ENCODE measurements at places on chromosomes 2 and 18.

DNA sequence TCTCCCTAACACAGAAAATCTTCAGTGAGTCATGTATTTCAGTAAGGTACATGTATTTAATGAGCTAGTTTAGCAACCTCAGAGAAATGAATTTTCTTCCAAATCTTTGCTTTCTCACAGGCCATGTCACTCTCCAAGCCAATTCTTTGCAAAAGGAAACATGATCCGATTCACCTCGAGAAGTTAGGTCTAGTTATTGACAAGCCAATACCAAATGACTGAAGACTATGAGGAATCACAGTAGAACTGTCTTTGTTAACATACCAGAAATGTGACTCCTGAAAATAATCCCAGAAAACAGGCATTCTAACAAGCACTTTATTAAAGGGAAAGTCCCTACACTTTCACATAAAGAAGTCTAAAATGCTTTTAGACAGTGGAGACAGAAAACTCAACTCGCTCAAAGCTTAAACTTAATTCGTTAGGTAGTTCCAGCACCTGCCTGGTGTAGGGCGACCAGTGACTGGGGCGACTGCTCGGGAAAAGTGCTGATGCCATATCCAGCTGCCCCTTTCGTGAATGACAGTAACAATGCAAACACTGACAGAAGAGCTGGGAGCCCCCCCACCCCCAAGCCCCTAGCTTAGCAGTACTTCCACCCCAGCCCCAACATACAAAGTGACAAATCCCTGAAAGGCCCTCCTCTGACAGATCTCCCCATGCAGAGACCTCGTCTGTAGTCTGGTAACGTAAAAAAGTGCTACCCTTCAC is 1.8 kb downstream of the MEMO1 start:
- DNase-seq: no peak

- DNase-seq: no peak
These were observed 283.5 kb downstream of the DSEL start for GRCh38 chr18:67232991-67233390.

DNA sequence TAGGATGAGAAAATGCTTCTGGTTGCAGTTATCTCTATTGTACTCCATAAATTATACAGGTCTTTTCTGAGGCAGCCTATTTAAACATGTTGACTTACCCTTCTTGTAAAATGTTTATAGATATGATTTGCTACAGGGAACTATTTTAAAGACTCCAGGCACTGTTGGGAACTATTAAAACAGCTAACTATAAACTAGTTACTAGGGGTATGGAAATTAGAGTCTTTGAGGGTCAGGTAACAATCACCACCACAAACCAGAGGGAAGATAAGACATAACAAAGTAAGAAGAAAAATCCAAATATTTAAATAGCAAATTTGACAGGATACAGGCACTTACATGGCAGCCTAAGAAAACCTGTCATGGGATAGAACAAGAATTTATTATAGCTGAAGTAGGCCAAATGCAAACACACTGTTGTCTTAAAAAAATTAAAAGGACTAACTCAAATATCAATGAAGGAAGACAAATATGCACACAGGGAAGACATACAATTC is 251.0 kb upstream of the CWC22 start:
- DNase-seq: no peak

DNA sequence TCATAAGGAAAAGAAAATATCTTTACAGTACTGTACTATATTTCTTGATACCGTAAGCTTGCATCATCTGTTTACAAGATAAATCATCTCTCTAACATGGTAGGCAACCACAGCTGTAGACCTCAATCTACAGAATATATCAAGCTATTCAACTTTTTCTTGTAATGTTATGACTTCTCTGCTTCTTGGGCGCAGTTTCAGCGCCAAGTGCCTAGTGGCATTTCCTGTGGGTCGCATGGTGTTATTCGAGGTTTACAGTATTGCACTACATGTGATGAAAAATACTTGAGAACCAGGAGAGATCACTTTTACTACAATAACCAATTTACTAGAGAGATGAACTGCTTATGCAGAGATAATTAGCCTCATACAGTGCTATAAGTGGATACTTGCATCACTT is 34.0 kb upstream of the SESTD1 start:
- DNase-seq: no peak

DNA sequence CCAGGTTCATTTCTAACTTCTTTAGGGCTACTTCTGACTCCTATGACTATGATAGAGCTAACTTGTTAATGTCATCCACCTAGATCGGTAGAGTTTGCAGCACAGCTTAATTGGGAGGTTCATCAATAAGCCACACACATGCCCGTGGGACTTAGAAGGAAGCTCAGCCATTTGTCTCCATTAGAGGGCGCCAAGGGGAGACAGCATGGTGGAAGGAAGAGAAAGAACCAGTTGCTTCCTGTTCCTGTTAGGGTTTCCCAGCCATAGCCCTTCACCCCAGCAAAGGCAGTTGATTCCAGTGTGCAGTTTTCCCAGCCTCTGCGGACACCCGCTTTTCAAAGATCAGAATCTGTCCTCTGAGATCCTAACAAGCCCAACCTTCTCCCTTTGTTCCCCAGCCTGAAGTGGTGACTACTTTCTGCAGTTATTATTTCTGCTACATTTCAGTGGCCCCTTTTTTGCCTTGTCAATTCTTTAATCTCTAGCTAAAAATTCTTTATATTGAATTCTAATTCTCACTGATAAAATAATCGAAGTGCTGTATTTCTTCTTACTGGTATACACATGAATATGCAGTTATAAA is 30.3 kb downstream of the MAIP1 start:
- no peak for DNase-seq

- DNase-seq: no peak
These were observed 40.6 kb downstream of the CFAP210 start for GRCh38 chr2:169653636-169654035.

GRCh38 chr18:55509631-55510324 is 78.2 kb downstream of the TCF4 start:
- no peak for DNase-seq

GRCh38 chr18:32730620-32731091 is 42.2 kb downstream of the KLHL14 start:
- no peak for DNase-seq

DNA sequence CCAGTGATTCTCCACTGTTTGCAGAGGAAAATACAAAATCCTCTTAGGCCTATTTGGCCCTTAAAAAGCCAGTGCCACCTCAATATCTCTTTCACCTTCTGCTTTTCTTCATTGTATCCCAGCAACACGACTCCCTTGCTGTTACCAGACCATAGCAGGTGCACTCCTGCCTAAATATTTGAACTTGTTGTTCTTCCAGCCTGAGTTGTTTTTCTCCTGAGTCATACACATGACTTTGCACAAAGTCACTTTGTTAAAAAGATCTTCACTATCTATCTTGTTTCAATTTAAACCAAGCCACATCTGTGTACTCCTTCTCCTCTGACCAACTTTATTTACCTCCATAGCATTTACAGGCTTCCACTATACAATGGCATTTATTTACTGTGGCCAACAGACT is 103.6 kb downstream of the LRRTM4 start:
- no peak for DNase-seq

DNA sequence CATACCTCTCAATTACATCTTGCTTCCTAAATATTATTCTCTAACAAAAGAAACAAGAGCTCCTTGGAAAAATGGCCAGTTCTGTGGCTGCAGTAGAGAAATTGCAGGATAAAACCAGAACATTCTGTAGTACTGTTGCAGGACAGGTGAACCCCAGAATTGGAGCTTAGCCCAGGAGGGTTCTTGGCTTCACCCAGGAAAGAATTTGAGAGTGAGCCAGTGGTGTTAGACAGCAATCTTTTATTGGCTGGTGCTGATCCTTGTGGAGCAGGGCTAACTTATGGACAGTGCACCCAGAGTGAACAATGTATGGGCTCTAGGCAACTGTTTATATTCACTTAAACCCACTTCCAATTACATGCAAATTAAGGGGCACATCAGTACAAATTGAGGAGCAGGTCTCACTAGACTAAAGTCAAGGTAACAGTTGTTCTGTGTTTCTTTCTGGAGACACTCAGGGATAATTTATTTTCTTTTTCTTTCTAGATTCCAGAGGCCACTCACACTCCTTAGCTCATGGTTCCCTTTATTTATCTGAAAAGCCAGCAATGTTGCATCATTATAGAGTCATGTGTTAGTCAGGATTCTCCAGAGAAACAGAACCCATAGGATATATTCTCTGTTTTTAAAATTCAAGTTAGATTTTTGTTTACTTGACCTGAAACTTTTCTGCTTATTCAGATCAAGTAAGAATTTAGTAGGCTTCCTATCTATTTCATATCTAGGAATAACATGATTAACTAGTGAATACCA is 348.1 kb downstream of the CCDC85A start:
- no peak for DNase-seq

DNA sequence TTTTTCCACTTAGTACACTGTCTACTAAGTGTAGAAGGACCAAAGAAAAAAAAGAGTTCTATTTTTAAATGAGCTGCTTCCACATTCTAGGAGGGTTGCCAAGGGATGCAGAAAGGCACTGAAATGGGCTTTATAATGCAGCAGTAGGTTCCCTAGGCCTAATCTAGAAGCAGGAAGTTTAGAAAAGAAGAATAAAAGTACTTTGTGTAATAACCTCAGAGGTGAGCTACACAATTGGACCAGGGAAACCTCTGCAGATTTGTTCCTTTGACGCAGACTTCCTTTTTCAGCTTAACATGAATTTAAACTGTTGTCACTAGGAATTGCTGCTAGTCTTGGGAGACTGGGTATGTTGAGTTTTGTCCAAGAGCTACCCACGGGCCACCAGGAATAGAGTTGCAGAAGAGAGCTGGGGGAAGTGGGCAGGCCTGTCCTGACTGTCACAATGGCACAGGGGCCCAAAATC is 34.6 kb upstream of the RAB1A start:
- no peak for DNase-seq

DNA sequence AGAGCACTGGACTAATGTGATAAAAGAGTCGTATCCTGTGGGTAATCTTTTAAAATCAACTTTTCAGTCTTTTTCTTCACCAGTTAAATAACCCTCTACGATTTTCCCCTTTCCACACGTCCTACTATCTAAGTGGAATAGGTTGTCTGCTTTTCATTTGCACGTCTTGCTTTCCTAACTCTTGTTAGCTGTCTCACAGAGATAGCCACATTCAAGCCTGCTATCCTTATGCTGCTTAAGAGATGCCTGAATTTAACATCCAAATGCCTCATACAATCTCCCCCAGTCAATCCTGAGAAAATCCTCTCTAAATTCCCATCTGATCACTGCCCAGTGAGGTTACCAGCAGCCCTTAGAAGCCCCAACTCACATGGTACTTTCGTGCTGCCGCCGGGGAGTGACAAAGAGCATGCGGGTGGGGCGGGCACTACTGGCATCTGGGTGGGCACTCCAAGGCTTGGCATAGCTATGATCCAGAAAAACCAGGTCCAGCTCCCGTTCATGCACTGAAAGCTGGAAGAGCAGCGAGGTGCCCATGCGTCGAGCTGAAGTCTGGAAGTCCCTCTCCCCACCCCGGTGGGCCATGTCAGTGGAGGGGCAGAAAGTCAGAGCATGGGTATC is 1.5 kb downstream of the KANSL3 start:
- DNase-seq: no peak

- no peak for DNase-seq
These were observed 2.1 kb downstream of the ASTL start for GRCh38 chr2:96136129-96136720.

DNA sequence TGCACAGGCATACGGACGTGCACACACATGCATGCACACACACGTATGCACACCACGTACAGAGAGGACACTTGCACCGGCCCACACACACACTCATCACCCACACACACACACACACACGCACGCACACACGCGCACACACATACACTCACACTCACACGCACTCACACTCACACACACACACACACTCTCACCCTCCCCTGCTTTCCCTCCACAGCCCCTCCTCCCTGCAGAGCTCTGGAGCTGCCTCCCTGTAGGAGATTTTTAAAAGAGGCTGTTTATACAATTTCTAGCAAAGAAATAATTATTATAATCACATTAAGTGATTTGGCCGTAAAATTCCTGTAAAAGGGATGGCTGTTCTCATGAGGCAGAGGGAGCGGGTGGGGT is 36.5 kb upstream of the SNED1 start:
- no peak for DNase-seq

- no peak for DNase-seq
These were observed 99.0 kb downstream of the L3MBTL4 start for GRCh38 chr18:6315517-6316331.

- DNase-seq: no peak
These were observed 184.2 kb upstream of the NXPH2 start for GRCh38 chr2:138964418-138964817.

- no peak for DNase-seq
These were observed 459.3 kb downstream of the GALR1 start for GRCh38 chr18:77708826-77709506.

GRCh38 chr2:213559053-213559452 is 274.8 kb downstream of the SPAG16 start:
- DNase-seq: no peak

DNA sequence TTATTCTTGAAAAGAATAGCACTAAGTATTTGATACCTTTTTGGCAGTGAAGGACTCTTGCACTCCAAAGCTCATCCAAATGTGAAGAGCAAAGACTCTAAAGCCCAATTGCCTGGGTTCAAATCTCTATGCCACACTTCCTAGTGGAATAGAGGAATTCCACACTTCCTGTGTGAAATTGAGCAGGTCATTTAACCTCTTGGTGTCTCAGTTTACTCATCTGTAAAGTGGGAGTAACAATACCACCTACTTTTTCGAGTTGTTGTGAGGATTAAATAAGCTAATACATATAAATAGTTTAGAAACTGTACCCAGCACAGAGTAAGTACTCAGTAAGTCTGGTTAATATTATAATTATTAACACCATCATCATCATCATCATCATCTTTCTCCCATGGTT is 72.6 kb downstream of the AP1S3 start:
- DNase-seq: no peak

DNA sequence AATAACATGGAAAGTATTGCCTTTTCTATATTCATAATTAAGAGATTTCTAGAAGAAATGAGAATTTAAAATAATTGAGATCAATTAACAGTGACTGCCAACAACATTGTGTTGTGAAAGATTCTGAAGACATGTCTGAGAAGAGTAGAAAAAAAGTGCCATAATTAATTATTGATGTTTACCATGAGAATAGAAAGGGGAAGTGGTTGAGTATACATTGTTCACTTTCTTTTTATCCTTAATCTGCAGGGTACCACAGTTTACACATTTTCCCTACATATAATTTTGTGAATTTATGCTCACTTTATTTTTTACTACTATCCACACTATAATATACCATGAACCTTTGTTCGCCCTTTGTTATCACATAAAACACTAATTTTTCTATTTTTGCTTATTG is 47.1 kb upstream of the UBE2E3 start:
- no peak for DNase-seq
